ENCODE measurements at places on chromosomes 5 and 9.

DNA sequence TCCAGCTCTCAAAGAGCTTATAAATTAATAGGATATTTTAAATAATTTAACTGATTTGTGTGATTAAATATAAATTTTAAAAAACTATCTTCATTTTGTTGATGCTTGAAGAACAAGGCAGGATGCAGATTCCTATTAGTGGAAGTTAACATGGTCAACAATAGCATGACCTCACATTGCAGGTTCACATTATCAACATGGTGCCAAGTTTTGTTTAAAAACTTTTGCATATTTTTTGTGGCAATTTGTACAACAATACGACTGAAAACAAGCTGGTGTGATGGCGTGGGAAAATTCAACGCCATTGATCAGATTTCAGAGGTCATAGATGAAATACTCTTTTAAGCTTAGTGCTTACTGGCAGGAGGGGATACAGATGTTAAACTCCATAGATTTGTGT is 114.1 kb upstream of the MYO10 start:
- DNase-seq = no peak

DNA sequence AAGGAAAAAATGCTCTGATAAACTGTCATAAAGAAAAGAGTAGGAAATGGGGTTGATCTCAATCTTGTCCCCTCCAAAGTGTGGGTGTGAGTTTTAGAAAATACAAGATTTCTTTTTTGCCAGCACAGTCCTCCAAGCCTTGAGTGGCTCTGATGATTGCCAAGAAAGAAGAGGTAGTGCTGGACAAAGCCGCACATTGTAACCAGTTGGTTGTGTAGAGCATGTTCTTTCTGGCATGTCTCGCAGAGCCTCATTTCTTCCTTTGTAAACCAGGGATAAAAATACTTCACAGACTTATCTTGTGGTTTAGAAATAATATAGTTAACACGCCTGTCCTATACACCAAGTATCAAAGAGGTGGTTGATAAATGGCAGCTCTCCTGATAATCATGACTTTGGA is 30.4 kb downstream of the PRLR start:
- no peak for DNase-seq

- DNase-seq = no peak
These were observed 60.5 kb downstream of the MAP1B start for GRCh38 chr5:72167804-72168203.

GRCh38 chr9:123631862-123632261 is 275.9 kb downstream of the CRB2 start:
- DNase-seq = no peak

- no peak for DNase-seq
These were observed 518.9 kb downstream of the CTNND2 start for GRCh38 chr5:11385251-11385900.

- no peak for DNase-seq
These were observed 286.3 kb downstream of the ADGRV1 start for GRCh38 chr5:90844931-90845330.

DNA sequence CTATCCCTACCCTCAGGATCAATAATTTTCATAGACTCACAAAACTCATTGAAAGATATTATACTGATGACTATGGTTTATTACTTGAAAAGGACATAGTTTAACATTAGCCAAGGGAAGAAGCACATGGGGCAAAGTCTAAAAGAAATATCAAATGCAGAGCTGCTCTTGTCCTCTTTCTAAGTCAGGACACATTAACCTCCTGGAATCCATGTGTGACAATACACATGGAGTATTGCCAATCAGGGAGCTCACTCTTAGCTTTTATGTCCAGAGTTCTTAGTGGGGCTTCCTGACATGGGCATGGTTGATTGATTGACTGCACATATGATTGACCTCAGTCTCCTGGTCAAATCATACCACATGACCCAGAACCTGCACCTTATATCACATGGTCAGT is 165.5 kb upstream of the COX7C start:
- no peak for DNase-seq

DNA sequence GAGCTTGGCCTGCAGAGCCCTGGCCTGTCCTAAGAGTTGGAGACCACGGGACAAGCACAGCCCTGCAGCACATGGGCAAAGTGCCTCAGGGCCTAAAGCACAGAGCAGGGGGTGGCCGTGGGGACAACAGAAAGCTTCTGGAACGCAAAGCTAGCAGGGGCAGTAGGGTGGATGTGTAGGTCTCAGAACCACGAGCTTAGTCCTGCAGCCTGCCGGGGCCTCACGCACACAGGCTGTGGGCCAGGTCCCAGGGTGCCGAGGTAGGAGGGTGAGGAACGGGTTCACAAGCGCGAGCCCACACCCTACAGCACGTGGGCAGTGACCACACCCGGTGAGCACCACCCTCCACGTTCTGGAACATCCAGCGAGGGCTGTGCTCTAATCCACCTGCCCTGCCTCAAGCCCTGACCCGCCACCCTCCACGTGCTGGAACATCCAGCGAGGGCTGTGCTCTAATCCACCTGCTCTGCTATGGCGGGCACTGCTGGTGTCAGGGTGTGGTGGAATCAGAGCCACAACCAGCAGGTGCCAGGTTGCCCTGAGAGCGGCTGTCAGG is 9.3 kb downstream of the CLPTM1L start:
- DNase-seq = no peak

- no peak for DNase-seq
These were observed 278.3 kb downstream of the TMEM38B start for GRCh38 chr9:105972466-105973204.

Measured in GM12891 (cell line).